ENCODE measurements at places on chromosomes 16 and 17.

DNA sequence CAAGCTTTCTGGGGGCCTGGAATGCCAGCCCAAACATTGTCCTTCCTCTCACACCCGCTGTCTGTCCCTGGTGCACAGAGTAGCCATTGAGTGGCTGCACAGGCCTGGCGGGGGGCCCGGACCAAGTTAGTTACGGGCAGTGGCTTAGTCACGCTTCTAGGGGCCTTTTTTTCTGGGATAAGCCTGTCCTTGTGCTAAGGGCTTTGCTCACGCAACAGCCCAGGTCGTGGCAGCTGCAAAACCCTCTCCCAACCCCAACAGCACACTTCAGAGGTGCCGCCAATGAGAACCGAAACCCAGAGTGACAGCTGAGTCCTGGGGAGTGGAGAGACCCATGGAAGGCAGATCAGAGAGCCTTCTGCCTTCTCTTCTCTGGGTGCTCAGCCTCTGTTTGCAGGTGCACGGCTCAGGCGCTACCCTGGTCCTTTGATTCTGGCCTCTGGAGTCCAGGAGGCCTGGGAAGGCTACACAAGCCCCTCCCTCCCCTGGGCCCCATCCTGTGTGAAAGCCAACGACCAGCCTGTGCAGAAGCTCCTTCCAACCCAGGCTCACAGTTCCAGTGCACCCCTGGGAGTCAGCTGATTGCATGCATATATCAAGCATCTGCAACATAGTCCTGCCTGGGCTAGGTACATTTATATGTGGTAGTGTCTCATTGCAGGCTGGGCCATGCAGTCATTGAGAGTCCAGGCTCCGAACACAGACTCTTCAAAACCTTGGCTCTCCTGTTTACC lies 9.1 kb downstream of the WSCD1 start:
- no peak for DNase-seq

DNA sequence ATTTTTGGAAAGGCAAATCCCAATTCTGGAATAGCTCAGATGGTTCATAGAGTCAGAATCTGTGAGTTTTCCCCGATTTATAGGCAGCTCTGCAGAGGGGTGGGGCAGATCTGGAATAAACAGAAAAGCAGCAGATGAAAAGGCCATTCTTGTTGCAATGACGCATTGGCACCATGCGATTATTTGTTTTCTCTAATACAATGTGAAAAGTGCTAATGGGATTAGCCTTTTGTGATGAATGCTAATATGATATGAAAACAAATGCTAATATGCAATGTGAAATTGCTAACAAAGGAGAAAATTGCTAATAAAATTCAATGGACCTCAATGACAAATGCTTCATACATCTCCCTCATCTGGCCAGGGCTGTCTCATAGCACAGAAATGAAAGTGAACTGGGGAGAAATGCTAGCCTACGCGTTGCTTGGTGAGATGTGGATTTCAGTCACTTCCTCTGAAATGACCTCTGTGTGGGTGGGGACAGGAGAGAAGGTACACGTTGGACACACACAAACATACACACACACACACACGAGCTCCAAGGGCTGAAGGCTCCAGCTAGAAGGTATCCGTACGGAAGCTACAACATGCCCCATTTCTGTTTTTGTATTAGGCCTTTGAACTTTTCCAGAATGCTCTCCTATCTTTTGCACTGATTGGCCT lies 394.5 kb downstream of the XYLT1 start:
- DNase-seq, result no peak

DNA sequence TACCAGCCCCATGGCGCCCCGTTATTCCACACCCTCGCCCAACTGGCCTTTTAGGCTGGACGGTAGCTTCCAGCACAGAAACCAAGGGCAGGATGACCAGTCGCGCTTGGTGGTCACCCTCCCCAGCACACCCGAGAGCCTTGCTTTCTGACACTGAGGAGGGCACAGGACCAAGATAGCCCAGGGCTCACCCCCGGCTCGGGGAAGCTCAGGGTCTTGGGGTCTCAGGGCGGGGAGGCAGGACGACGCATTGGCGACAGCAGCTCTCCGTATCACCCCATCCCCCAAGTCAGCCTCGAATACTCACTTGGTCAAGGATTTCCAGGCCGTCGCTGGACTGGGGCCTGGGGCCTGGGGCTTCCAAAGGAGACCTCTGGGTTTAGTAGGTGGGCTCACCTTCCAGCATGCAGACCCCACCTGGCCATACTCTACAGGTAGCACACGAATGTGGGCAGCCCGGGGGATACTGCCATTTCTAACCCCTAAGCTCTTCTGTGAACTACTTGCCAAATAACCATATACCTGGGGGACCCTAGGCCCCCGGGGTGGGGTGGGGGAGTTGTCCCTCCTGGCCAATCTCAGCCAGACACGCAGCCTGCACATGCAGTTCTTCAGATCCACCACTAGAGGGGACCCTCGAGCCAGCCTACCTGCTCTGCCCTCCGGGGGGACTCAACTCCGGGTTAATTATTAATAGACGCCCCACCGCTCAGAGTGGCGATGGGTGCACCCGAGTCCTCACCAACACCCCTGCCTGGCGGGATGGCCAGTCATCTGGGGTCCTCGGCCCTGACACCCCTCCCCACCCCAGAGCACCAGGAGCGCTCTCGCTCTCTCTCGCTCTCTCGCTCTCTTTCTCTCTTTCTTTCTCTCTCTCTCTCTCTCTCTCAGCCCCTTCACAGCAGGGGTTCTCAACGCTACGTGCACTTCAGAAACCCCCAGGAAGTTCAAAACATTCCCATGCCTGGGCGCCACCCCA lies 30.0 kb downstream of the TBC1D16 start:
- DNase-seq, result peak; percentile 80

DNA sequence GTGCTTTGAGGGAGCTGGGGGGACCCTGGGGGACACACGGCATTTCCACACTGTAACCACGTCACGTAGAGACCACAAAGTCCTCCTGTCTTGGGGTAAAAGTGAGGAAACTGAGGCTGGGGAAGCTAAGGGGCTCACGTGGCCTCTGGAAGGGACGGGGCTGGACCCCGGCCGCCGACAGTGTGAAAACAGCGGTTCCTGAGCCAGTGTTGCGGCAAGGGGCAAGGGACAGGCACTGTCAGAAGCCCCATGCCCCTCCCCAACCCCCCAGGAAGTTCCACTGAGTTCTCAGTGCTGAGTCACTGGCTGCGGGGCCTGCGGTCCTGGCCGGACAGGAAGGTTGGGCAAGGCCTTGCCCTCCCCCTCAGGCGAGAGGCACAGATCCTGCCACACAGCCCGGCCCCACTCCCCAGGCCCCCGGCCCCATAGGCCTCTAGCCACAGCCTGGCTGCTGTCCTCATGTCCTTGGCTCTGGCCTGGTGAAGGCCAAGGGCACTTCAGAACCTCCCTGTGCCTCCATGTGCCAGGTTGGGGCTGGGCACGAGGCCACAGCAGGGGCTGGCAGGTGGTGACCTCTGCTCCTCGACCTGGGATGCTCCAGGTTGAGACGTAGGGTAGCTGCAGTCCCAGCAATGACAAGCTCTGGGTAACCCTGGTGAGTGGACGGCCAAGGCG lies 5.0 kb upstream of the CCDC57 start:
- DNase-seq, result no peak

- no peak for DNase-seq
Measured at GRCh38 chr17:73410586-73411312, 98.9 kb upstream of the CDC42EP4 start.

DNA sequence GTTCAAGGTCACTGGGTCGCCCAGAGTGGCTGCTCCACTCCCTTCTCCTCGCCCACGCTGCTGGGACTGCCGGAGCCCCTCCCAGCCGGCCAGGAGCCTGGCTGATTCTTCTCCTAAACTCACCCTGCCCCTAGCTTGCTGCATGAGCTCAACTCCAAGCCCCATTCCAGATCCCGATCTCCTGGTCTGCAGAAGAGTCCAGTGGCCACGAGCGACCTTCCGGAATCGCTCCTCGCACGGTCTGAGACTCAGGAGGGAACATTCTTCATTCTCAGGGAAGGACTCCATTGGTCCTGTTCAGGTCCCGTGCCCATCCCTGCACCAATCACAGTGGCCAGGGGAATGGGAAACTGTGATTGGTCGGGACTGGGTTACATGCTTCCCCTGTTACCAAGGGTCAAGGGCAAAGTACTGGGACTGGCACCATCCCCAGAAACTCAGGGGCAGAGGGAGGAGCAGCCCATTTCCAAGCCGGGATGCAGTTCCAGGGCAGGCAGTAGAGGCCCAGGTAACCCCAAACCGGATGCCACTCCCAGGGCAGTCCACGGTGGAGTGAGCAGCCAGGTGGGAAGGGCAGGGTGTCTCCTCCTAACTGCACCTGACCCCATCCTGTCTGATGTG lies 24.5 kb upstream of the CIBAR2 start:
- no peak for DNase-seq

DNA sequence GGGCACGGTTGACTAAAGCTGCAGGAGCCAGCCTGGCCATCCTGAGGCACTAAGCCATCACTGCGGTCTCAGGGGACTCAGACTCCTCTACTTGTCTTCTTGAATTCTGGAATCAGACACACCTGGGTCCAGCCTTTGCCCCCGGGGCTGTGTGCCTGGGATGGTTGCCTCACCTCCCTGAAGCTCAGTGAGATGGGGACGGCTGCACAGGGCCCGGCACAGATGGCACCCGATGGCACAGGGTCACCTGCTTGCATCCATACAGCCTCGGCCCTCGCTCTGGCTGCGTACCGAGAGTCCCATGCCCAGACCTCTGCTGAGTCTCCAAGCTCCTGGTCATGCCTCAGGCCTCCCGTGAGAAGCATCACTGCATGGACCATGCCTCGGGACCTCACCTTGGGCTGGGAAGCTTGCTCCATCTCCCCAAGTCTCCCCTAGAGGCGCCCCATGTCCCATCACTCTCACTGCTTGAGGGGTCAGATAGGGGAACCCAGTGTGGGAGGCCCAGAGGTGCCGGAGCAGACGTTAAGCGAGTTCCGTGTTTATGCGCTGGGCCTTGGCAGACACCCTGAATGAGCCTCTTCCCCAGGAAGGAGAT lies 316.3 kb downstream of the SEC14L1 start:
- peak; percentile 74 for DNase-seq

- no peak for DNase-seq
Measured at GRCh38 chr16:75342308-75342811, 90.9 kb upstream of the BCAR1 start.

DNA sequence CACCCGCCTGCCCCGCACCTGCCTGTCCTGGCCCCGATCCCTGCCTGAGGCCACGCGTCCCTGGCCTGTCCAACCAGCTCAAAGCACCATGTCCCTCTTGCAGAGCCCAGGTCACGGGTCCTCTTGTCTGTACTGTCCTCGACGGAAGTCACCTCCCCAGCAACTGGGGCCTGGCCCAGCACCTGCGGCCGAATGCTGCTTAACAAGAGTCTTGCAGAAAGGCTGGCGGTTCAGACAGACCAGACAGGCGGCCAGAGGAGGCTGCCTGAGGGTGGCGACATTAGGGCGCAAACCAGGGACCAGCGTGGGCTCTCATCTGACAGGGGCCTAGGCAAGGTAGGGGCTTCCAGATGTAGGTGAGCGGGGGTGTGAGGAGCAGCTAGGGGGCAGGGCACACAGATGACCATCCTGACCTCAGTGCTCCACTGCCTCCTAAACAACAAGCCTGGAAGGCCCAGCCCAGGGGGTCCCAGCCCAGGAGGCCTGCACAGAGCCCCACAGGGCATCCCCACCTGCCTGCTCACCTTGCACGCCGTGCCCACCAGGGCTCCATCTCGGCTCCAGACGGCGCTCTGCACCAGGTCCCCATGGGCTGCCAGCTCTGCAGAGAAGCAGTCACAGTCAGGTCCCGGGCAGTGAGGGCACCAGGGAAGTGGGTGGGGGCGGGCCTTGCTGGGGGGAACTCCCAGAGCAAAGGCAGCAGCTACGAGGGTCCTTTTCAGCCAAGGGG lies 11.3 kb downstream of the CORO7 start:
- DNase-seq, result no peak

GRCh38 chr17:81123052-81124048 lies 42.0 kb upstream of the PVALEF start:
- DNase-seq, result no peak
